ENCODE measurements at places on chromosomes 1 and 21.

- no peak for DNase-seq
Measured at GRCh38 chr1:210053126-210053525, 115.1 kb downstream of the SYT14 start.

DNA sequence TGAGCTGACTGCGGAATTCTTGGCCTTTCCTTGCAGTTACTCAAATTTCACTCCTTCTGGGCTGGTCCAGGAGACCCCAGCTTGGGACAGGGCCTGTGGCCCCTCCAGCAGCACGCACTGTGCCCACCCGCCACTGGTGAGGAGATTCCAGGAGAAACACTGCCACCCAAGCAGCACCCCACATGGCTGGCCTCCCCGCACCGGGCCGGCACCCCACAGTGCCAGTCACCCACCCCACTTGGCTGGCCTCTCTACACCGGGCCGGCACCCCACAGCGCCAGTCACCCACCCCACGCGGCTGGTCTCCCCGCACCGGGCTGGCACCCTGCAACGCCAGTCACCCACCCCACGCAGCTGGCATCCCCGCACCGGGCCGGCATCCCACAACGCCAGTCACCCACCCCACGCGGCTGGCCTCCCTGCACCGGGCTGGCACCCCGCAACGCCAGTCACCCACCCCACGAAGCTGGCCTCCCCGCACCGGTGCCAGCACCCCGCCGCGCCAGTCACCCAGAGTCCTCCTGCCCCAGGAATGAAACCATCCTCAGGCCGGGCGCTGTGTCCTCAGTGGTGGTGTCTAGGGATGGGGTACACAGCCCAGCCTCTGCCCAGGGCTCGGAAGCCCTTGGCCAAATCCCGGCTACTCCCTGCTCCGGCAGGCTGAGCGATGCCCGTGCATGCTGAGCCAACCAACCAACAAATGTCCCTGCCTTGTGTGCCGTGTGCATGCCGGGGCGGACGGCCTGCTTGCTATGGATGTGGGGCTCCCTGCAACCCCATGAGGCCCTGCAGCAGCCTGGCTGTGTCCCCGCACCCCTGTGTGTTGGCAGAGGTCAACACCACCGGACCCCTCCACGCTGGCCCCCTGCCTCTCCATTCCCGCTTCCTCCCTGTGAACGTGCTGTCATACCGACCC is 38.6 kb upstream of the TSPEAR start:
- no peak for DNase-seq

- no peak for DNase-seq
Measured at GRCh38 chr1:159185121-159185520, 13.7 kb downstream of the CADM3 start.

- no peak for DNase-seq
Measured at GRCh38 chr1:34688006-34688741, 66.7 kb upstream of the GJB5 start.

GRCh38 chr1:24959623-24959975 is 29.5 kb upstream of the RUNX3 start:
- no peak for DNase-seq

DNA sequence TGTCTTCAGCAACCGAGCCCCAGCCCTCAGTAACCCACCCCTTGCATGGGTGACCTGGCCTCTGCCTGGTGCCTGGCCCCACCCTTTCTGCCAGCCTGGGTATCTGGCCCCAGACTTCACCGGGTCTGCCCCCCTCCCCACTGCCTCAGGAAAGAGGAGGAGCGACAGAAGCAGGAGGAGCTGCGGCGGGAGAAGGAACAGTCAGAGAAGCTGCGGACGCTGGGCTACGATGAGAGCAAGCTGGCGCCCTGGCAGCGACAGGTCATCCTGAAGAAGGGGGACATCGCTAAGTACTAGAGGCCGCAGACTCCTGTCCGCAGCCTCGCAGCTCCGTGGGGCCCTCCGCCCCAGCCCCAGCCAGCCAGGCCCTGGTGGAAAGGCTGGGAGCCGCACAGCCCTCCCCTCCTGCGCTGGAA is 6.1 kb downstream of the TNFRSF25 start:
- DNase-seq: no peak

- DNase-seq: no peak
Measured at GRCh38 chr1:160053548-160054365, 16.2 kb downstream of the KCNJ10 start.

GRCh38 chr1:182259229-182259872 is 132.2 kb downstream of the GLUL start:
- no peak for DNase-seq

GRCh38 chr1:29281571-29281970 is 45.2 kb downstream of the PTPRU start:
- DNase-seq: no peak

Data from D341Med (cell line).